ENCODE measurements at places on chromosomes 11 and 22.

- peak; percentile 3 for DNase-seq
Observed at GRCh38 chr11:70467201-70468085, 69.1 kb downstream of the CTTN start.

DNA sequence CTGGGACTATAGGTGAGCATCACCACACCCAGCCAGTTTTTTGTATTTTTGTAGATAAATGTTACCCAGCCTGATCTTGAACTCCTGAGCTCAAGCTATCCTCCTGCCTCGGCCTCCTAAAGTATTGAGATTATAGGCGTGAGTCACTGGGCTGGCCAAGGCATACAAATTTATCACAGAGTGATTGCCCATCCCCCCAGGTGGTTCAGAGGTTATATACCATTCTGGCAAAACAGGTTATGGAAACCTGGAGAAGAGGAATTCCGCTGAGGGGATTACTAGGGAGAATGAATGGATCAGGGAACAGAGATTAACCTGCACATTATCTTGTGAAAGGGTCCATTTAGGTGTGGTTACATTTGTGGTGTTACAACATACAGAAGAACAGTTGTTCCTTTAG lies 8.1 kb downstream of the ATG13 start:
- no peak for DNase-seq

GRCh38 chr11:30128269-30128932 lies 102.4 kb upstream of the FSHB start:
- no peak for DNase-seq

GRCh38 chr11:115423728-115424459 lies 80.3 kb downstream of the CADM1 start:
- DNase-seq = no peak

- DNase-seq = no peak
Observed at GRCh38 chr22:42994917-42995562, 19.9 kb downstream of the PACSIN2 start.

DNA sequence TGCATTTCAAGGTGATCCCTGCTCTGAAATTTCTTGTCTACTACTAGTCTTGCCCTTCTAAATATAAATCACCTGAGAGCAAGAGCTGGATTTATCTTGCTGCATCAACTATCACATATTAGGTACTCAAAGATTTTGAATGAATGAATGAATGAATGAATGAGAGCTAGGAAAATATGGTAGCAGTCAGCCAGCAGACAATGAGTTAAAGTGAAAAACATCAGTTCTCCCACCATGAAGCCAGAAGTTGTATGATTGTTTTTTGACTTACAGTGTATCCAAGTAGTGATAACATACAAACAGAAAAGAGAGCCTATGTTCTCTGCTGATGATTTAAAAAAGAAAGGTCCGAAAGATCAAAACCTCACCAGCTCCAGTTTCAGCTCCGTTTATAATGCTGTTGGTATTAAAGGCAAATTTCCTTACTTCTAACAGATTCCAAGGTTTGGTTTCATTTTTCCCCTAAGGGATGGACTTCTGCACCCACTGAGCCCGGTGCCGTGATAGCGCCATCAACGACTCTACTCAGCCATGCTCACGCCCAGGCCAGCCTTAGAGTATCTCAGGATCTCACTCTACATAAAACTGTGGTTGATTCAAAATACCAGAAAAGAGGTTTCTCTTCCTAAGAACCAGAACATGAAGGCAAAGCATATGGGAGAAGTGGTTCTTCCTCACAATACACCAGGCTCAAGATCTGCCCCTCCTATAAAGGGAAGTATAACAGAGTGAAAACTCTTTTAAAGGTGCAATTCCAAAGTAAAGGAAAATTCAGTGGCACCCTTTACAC lies 92.0 kb downstream of the SGSM3 start:
- DNase-seq = peak; percentile 13

DNA sequence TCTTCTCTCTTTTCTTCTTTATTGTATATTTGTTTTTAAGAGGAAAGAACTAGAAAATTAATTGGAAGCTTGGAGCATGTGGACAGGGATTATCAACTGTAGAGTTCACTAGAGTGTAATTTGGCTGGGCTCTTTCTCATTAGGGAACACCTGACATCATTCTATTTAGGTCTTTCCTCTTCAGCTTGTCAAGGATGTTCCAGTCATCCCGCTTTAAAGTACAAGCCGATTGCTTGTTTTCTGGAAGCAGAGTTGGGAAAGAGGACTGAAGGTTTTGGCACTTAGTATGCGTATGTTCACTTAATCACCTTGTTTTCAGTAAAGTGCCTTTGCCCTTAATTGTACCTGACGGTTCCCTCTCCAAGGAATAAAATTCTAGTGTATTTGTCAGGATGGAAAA lies 111.6 kb downstream of the WNT11 start:
- DNase-seq = no peak

All from immature natural killer cell (primary cell).